ENCODE measurements at places on chromosomes 1 and 21.

- no peak for DNase-seq
These were observed 41.9 kb downstream of the SYDE2 start for GRCh38 chr1:85158910-85159309.

- no peak for DNase-seq
These were observed 108.9 kb downstream of the CRYAA start for GRCh38 chr21:43277481-43278351.

DNA sequence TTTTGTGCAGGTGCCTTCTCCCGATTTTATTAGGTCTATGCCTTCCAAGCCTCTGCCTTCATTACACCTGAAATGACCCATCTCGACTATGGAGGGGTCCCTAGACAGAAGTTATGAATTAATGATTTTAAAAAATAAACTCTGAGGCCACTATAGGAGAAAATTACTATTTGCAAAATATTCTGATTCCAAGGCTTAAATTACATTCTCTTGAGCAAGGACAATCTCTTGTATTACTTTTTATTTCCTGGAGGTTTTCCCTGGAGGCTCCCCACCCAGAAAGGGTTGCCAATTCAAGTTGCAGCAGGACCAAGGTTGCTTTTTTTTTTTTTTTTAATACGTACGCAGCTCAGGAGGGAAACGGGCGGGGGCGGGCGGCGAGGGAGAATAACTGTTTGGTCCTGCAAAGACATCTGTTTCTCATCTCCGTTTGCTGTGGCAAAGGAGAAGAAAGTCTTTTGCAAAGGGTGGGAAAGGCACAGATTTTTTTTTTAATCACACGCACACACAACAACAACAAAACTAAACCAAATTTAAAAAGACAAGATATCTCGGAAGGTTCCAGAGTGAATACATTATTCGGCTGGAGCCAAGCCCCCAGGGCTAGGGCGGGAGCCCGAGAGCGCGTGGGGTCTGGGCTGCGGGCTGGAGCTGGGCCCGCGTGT lies 618 bp upstream of the SERTAD4 start:
- DNase-seq: no peak

DNA sequence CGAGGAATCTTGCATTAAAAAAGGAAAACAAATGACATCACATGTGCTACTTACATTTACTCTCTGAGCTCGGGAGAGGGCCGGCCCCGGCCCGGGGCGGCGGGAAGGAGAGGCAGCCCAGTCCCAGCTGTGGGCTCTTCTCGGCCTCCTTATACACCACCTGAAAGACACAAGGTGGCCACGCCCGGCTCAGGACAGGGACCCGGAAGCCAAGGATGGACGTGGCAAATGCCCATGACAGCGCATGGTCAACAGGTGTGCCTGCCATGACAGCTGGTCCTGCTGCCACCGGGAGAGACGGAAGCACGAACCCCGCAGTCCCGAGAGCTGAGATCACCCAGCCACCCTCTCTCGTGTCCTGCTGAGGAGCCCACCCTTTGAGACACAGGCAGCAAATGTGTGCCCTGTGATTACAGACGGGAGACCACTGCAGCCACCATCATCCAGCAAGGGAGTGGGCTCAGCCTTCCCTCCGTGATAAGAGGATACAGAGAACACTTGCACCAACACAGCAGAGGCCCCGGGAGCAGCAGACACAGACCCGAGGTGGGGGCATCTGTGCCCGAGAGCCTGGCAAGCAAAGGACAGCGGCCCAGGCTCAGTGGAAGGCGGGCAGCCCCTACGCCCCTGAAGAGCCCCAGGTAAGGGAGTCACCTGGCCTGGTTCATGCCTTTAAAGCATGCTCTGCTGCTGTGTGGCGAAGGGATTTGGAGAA lies 8.7 kb downstream of the TPRG1L start:
- DNase-seq: no peak

- peak; percentile 42 for DNase-seq
These were observed 14.0 kb upstream of the DISC1 start for GRCh38 chr1:231612393-231613089.
